ENCODE measurements at places on chromosomes 7 and 10.

GRCh38 chr10:77716458-77717317, 79.1 kb upstream of the KCNMA1 start:
- peak; percentile 25 for DNase-seq

DNA sequence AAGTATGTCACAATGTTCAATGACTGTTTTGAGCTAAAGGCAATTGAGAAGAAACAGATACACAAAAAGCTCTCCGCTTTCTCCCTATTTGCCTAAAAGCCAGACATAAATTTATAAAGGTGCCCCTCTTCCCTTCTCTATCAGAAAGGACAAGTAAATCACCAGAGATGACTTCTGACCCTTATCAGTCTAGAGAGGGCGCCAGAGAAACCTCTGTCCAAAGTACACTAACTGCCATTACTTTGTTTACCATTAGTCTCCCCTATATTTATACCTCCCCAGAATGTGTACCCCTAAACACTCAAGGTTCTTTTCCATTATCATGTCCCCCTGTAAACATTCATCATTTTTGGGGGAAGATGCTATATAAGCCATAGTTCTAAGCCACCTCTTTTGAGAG, 49.3 kb downstream of the TPK1 start:
- DNase-seq: no peak

DNA sequence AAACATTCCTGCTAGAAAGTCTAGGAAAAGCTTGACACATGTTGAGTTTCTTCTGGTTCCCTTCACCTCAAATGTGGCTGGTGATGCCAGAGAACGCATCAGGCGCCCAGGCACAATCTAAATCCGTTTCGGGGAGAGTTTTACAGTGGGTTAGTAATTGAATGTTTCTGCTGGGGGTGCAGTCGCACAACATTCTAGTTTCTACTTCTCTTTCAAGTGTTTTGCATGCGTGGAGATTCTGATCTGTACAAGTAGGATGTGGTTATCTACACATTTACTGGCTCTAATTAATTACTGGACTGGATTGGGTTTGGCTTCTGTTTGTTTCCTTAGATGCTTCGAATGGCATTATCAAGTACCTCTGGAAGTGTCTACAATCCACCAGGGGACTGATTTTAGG, 173.8 kb downstream of the TMEM26 start:
- no peak for DNase-seq

GRCh38 chr7:98387131-98387530, 13.8 kb downstream of the BAIAP2L1 start:
- no peak for DNase-seq

GRCh38 chr7:11170175-11170574, 196.5 kb downstream of the PHF14 start:
- DNase-seq: no peak

DNA sequence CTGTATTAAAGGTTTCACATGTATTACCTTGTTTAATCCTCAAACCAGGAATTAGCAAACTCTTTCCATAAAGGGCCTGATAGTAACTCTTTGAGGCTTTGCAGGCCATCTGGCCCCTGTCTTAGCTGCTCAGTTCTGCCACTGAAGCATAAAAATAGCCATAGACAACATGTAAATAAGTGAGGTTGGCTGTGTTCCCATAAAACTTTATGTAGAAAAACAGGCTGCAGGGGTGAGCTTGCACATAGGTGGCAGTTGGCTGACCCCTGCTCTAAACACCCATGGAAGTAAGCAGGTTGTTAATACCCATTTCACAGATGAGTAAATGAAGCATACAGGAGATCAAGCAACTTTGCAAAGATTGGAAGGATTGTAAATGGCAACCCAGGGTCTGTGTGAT, 1279.2 kb upstream of the AUTS2 start:
- no peak for DNase-seq

DNA sequence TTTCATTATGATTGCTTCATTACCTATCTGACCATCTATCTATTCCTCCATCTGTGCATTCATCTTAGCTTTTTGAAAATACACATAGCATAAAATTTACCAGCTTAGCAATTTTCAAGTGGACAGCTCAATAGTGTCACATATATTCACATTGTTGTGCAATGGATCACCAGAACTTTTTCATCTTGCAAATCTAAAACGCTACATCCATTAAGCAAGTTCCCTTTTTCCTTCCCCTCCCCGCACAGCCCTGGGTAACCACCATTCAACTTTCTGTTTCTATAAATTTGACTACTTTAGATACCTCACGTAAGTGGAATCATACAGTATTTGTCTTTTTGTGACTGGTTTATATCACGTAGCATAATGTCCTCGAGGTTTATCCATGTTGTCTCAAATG, 78.0 kb upstream of the ADRB1 start:
- no peak for DNase-seq

DNA sequence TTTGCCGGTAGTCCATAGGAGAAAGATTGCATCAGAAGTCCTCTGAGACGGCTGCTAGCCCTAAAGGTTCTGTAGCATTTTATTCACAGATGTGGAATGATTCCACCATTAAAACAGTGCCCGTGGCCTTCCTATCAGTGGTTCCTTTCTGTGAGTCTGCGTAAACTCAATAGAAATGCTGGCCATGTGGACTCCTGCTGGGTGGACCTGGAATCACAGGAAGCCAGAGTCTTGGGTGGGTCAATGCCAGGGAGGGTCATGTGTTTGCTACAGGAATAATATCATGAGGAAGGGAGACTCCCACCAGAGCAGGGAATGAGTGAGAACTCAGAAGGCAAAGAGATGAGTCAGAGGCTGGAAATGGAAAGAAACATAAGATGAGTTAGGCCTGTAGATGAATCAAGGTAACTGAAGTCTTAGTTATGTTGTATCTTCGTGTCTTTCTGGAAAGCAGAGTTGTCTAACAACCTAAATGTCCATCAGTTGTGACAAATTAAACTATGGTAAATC, 410.4 kb upstream of the AUTS2 start:
- DNase-seq: no peak

DNA sequence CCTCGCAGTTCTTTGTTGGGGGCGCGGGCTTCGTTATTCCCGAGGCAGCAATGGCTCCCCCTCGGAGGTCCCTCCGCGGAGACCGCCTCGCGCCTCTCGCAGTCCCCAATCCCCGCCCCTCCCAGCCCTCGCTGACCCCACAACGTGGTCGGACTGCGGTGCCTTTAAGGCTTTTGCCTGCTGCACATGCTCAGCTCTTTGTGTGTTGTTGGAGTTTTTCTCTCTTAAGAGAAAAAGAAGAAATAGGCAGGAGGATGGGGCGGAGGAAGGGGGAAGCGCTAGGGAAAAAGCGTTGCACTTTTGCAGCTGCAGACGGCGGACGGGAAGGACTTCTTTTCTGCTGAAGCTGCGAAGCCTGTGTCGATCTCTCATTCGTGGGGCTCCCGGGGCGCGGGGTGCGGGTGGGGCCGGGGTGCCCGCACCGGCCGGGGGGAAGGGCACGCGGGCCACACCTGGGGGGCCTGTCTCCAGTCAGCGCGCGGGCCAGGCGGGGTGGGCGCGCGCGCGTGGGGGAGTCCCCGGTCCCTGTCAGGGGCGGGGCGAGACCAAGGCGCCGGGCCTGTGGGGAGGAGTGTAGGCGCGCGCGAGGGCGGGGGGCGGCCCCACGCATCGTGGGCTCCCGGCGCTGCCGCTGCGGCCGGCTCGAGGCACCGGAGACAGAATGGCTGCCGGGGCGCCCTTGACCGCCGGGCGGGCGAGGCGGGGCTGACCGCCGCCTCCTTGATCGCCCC, 445 bp upstream of the ATRNL1 start:
- DNase-seq: peak; percentile 89

DNA sequence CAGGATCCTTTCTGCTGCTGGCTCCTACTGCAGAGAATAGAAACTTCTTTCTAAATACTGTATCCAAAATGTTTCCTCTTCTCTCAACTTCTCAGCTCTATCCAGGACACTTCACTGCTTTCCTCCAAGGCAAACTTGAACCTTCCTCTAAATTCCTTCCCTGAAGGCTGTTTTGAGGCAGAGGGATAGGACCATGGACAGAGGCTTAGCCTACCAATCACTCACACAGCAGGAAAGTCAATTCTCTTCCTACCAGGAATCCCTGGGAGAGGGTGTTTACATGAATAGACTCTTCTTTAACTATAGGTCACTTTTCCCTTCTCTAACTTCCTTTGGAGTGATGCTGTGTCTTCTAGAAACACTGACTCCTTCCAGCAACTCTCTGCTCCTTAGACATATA, 115.6 kb upstream of the MKLN1 start:
- no peak for DNase-seq

DNA sequence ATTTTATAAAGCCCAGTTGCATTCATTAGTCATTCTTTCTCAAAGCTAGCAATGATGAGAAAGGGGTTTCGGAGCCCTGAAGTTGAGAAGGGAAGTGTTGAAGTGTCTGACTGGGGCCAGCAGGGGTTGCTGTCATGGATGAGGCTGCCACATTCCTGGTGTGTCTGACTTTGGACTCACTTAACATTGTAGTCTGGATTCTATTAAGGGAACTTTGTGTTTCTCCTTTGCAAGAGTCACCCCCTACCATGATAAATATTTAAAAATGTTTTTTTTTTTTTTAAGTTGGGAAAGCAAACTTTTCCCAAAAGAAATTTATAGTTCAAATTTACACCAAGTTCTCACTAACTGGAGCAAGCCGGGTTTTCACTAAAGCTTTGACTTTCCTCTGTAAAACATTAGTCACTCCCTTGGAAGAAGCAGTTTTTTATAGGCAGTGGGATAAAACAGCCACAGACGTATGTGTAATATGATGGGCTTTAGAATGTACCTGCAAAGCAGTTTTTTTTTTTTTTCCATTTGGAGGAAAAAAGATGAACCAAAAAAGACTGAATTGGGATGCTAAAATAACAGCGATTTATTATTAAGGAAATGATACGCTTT, 243.6 kb downstream of the TWIST1 start:
- no peak for DNase-seq

- DNase-seq: no peak
These were observed 154.0 kb upstream of the C7orf33 start for GRCh38 chr7:148436571-148436970.

- no peak for DNase-seq
These were observed 14.5 kb upstream of the FBXW4 start for GRCh38 chr10:101709359-101710058.

DNA sequence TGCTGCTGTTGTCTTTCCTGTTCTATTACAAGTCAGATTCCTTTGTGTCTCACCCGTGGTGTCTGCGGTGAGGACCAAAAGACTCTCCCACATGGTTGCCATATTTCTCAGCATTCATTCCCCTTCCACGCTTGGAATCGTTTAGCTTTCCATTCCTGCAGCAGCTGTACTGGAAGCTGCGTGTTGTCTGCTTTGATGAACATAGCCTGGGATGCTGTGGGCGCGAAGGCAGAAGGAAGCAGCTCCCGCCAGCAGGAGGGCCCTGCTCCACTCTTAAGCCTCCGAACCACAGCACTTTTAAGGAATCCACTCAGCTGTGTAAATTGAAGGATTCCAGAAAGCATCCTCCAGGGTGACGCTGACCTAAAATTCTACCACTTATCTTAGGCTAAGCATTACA, 303.6 kb upstream of the PITRM1 start:
- peak; percentile 52 for DNase-seq

DNA sequence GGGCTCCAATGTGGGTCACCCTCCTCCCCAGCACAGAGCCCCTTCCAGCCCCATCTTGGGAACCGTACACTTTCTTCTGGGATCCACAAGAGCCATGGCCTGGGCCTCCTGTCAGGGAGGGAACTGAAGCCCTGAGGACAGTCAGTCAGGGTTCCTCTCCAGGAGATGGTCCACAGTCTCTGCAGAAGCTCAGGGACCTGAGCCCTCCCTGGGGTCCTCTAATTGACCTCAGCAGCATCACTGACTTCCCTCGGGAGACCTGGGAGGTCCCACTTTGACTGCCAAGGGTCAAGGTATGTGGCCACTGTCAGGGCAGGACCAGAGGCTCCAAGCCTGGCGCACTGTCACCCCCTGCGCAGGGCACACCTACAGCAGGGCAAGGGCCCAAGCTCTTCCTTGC, 32.3 kb downstream of the NOD1 start:
- no peak for DNase-seq

DNA sequence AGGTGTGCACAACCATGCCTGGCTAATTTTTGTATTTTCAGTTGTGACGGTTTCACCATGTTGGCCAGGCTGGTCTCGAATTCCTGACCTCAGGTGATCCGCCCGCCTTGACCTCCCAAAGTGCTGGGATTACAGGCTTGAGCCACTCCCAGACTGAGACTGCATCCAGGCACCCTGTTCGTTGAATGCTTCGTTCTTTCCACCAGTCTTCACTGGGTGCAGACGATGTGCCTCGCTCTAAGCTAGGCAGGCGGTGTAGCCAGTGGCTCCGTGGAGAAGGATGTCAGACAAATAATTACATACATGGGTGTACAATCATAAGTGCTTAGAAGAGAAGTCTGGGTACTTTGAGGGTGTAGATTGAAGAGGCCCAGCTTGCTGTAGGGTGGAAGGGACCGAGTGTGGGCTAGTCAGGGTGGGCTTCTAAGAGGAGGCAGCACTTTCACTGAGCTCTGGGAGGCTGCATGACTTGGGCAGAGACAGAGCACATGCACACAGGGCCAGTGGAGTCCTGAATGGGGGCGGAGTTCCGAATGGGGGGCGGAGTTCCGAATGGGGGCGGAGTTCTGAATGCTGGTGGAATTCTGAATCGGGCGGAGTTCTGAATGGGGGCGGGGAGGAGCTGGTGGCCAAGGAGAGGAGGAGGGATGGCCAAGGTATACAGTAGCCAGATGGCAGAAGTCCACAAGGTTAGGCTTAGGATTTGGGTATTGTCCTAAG, 74.3 kb downstream of the COL26A1 start:
- DNase-seq: no peak

DNA sequence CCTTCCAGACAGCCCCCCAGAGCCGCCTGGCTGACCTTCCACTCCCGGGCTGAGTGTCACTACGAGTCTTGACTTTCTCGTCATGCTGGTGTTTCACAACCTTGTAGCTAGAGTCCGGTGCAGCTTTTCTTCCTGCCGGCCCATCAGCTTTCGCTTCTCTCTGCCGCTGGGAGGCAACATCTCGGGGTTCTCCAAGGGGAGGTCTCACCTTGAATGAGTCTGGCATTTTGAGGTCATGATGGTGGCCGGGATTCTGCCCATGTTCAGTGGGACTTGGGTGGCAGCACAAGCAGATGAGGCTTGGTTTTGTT, 285.2 kb downstream of the CAMK1D start:
- DNase-seq: peak; percentile 29

- DNase-seq: peak; percentile 44
These were observed 33.3 kb downstream of the CDK14 start for GRCh38 chr7:90629297-90629918.

DNA sequence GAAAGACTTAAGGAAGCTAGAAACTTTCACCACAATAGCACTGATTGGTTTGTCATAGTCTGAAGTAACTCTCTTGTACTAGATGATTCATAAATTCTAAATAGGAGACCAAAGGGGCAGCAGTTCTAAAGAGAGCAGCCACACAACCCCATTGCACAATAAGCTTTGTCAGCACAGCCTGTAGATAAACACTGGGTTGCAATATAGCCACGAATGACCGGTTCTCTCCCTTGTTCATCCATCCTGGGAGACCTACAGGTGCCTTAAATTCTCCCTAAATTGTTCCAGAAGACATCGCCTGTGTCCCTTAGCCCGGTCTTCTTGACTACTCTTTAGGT, 167.0 kb downstream of the SNX13 start:
- DNase-seq: no peak

- DNase-seq: no peak
These were observed 50.1 kb upstream of the ADAM12 start for GRCh38 chr10:126438407-126438783.

All from retina (tissue), 1 donor.